Inflammatory macrophage (primary cell): ENCODE measurements at places on chromosomes 3 and 15.

GRCh38 chr15:36409819-36410218 lies 169.6 kb upstream of the CDIN1 start:
- DNase-seq, result no peak

GRCh38 chr3:178690571-178690970 lies 154.3 kb downstream of the KCNMB2 start:
- no peak for DNase-seq

DNA sequence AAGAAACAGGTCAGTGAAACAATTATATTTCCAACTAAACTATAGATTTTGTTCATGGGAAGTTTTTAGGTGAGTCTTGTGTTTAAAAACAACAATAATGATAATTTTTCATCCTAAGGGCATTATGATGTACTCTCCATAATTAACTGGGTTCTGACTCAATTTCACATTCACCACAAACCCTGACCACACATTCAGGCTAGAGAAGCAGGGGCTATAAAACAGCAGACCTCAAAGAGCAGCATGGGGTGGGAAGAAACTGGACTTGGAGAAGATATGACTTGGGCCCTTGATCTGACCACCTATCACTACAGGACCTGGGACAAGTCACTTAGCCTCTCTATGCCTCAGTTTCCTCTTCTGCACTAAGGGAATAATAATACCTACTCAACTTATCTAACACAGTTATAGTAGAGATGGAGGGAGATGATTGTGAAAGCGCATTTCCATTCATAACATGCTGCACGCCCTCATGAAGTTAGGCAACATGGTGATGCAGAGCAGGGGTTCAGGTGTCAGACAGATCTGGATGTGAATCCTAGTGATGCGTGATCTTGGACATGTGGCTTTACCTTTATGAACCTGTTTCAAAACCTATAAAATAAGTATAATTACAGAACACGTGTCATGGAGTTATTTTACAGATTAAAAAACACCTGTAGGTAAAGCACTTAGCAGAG lies 63.0 kb upstream of the ACP3 start:
- no peak for DNase-seq

DNA sequence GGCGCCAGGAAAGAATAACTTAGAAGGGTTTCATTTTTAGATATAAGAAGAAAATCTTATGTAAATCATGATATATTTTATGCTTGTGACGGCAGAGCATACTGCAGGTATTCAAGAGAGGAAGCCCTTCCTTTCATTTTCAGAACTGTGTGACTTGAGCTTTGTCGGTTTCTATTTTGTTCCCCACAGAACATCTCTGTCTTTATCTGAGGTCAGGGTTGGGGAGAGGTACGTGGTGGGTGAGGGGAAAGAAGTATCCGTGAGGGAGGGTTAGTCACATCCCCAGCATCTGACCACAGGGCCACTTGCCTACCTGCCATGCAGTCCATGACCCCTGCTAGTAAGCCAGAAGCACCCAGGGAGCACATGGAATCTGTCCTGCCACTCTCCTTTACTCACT lies 126.5 kb downstream of the DGKG start:
- no peak for DNase-seq

DNA sequence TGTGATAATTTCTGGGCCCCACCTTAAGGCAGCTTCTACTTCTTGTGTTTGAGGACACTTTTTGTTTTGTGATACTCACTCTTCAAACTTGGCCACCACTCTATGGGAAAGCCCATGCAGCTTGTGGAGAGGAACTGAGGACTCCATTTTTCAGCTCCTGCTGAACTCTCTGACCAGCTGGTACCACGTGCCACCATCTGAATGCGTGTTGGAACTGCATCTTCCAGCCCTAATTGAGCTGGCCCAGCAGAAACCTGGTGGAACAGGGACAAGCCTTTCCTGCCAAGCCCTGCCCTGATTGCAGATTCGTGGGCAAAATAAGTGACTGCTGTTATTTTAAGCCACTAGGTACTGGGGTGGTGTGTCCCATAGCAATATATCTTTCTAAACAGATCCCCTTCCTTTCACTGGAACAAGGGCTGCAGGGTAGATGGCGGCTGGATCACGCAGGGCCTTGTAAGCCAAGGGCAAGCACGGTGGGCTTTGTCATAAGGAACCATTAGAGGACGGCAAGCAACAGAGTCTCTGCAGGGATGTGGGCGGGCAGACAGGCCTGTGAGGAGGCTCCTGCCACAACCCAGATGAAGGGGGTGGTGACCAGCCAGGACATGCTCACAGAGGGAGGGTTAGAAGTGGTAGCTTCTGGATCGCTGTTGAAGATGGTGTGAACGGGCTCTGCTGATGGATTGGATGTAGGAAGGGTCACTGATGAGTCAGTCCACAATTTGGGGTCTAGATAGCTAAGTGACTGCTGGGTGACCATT lies 9.5 kb downstream of the H1-8 start:
- no peak for DNase-seq

DNA sequence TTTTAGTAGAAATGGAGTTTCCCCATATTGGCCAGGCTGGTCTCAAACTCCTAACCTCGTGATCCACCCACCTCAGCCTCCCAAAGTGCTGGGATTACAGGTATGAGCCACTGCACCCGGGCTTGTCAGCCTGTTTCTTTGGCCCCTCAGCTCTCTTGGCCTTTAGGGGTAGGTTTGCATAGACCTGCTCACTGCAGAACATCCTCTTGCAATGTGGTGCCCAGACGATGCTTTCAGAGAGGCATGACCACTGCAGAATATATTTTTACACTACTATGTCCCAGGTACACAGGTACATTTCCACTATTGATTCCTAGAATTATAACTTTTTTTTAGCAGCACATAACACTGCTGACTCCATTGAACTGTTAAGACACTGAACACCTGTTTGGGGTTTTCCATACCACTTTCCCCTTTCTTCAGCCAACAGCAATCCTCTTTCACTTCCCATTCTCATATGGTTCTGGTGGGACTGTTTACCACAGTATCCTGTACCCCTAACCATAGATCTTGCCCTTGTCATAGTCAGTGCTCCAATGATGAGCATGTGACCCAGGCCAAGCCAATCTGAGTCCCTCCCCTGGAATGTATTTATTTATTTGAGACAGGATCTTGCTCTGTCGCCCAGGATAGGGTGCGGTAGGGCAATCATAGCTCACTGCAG lies 21.1 kb downstream of the CCDC32 start:
- no peak for DNase-seq

GRCh38 chr3:24492971-24493551 lies 1.6 kb downstream of the THRB start:
- DNase-seq, result no peak

DNA sequence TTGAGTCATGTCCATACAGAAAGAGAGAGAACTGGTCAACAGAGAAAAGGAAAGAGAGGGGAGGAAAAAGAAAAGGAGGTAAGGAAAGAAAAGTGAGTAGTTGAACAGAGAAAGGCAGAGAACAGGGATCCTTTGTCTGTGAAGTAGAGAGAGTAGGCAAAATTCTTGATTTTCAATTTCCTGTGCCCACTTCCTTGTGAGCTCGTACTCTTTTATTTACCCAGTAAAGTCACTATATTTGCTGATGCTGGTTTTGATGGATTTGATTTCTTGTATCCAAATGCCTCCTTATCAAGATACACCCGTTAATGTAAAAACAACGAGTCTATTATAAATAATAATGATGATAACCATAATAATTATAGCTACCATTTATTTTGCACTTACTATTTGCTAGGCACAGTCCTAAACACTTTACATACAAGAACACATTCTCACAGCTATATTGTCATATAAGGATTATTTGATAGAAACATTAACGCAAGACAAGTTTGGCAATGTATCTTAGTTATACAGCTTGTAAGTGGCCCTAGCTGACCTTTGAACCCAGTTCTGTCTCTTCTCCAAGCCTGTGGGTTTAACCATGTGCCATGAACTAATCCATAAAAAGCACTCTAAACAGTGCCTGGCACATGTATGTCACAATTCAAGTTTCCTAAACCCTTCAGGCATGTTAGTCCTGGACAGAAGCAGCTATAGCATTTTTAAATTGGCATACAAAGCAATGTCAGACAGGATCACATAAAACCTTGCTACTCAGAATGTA lies 6.7 kb upstream of the P2RY1 start:
- no peak for DNase-seq

GRCh38 chr3:156477323-156477722 lies 77.6 kb downstream of the SSR3 start:
- DNase-seq, result no peak
